ENCODE measurements at places on chromosomes 2 and 18. TPM values are rescaled to one million over a fixed set of nuclear protein-coding genes. Genes with fewer than 3 reads are reported as not detected.

DNA sequence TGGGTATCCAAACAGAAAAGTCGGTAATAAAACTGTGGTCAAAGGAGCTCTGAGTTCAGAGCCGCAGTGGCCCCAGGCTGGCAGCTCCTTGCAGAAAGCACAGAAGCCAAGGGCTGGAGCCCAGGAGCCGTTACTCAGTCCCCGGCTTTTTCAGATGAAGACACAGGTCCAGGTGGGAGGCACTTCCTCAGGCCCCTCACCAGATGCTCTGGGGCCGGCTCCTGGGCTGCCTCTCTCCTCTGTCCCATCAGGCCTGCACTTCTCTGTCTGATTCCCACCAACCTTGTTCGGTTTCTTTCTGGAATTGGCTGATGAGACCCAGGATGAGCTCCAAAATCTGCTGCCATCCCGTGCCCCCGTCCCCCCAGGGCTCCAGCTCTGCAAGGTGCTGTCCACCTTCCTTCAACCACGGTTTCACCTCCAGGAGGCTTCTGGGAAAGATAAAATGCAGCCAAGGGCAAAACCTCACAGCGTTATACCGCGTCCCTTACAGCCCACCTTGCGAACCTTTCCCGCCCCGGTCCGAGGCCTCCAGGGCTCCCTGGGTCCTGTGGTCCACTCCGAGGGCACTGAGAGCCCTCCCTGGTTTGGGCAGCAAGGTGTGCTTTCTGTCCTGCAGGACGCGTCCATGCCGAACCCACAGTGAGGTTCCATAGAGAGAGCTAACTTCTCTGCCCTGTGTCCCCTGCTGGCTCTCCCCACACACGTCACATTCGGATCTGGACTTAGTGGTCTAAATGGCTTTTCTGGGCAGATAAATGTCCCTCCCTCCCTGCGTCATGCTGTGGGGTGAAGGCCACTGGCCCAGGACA, 102.9 kb downstream of the TPO start:
- no peak for DNase-seq

GRCh38 chr2:127535422-127535901, at the start of gene MYO7B:
Gene MYO7B, plus strand, starts transcription at chr2:127535683. Its CDS starts 24,040 bp downstream, at chr2:127559723.
- DNase-seq, result no peak

- DNase-seq, result no peak
Measured at GRCh38 chr2:195538937-195539336, 118.1 kb upstream of the SLC39A10 start.

- DNase-seq, result no peak
Measured at GRCh38 chr2:149058936-149059335, 20.4 kb downstream of the LYPD6B start.

Gene PXDN
- 6.9 TPM for polyA plus RNA-seq

Gene LOXHD1
- not detected for polyA plus RNA-seq

Gene RAX
- 0.24 TPM for polyA plus RNA-seq

DNA sequence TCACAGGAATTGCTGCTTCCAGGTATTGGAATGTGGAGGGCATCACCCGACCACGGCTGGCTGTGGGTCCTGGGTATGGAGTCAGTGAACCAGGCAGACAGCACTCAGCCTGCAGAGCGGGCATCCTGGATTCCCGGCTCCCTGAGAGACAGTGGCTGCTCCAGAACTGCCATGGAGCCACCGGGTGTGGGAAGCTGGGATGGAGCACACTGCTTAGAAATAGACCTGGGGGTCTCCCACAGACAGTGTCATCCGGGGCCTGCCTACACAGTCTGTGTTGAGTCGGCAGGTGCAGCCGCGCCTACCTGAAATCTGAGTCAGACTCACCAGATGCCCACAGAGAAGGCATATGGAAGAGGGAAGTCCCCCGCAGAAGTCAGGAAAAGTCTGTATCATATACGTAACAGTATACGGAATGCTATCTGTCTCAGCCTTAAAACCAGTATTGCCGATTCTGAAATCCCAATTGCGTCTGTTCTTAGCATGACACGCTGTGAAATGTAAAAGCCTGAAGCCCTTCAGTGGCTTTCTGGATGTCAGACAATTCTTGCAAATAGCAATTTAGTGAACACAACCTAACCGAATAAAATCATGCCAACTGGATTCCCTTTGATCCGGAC, 509.7 kb upstream of the MYT1L start:
- no peak for DNase-seq
